Hippocampal formation (tissue), 2 donors: ENCODE measurements at places on chromosomes 13 and 19.

DNA sequence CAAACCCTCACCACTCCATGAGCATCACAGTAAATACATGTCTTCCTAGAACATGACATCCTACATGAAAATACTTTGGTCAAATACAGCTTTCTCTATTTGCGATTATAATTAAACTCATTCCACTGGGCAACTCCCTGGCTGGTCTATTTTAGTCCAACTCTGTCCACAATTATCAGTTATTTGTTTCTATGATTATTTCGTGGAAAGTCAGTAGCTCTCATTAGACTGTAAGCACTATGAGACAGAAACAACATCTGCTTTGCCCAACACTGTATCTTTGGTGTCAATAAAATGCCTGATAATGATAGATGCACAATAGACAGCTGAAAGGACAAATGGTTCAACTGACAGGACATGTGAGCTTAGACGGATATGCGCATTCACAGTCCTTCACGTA, 292.0 kb downstream of the KLF12 start:
- no peak for DNase-seq

GRCh38 chr13:20441879-20442278, 83.8 kb downstream of the CRYL1 start:
- DNase-seq: no peak

GRCh38 chr13:111153977-111154332, 38.8 kb downstream of the ARHGEF7 start:
- DNase-seq: no peak

- no peak for DNase-seq
These were observed 18.8 kb downstream of the SMG9 start for GRCh38 chr19:43735957-43736356.

- DNase-seq: no peak
These were observed 17.7 kb downstream of the ZMYM5 start for GRCh38 chr13:19845758-19846157.

GRCh38 chr13:75620020-75620419, 16.1 kb upstream of the LMO7 start:
- DNase-seq: no peak

DNA sequence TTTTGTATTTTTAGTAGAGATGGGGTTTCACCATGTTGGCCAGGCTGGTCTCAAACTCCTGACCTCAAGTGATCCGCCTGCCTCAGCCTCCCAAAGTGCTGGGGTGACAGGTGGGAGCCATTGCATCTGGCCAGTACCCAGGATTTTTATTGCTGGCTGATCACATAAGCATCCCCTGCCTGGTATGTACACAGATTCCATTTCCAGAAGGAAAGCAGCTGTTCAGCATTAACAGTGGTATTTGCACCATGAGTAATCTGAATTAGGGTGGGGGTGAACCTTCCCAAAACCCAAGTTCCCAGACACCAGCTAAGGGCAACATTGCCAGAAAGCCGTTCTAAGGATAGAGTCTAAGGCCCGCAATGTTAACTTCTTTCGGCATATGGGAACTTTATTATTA, 7.3 kb downstream of the ZNF555 start:
- DNase-seq: no peak

DNA sequence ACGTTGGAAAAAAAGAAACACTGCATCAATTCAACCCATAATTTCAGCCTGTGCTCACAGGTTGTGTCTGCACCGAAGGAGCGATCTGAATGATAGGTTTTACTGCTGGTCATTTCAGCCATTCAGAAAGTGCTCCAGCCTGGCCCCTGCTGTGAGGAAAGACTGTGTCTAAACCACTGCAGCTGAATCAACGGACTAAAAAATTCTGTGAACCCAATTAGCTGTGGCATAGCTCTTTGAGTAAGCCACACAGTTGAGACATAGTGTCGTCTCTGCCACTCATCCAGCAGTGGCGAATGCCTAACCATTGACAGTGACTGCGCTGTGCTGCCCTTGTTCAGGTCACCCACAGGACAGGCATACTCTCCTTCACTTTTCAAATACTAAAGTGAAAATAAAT, 179.8 kb downstream of the COG6 start:
- no peak for DNase-seq
